Renal cortex interstitium (tissue), 15 donors: ENCODE measurements at places on chromosomes 6 and 20. TPM values are rescaled to one million over a fixed set of nuclear protein-coding genes. Genes with fewer than 3 reads are reported as not detected.

The DEFB132 gene
- polyA plus RNA-seq = not detected

The PTCRA gene
- polyA plus RNA-seq = not detected

The LAMA4 gene
- 101 TPM for polyA plus RNA-seq

The ZSCAN16 gene
- polyA plus RNA-seq = 11.0 TPM

The MUC21 gene
- not detected for polyA plus RNA-seq

The COL9A3 gene
- 20.8 TPM for polyA plus RNA-seq

The CTAGE9 gene
- polyA plus RNA-seq = not detected

The CD93 gene
- 41.0 TPM for polyA plus RNA-seq

The ITCH gene
- polyA plus RNA-seq = 51.3 TPM

The RWDD2A gene
- 6.5 TPM for polyA plus RNA-seq

The SEMG1 gene
- polyA plus RNA-seq = not detected

The DBNDD2 gene
- polyA plus RNA-seq = 24.3 TPM

The FOXF2 gene
- 0.24 TPM for polyA plus RNA-seq

The BCAS4 gene
- 5.5 TPM for polyA plus RNA-seq

The FLRT3 gene
- 178 TPM for polyA plus RNA-seq

The DLK2 gene
- 1.0 TPM for polyA plus RNA-seq

The GABRR1 gene
- polyA plus RNA-seq = 0.95 TPM

The OR12D3 gene
- not detected for polyA plus RNA-seq

The NHLRC1 gene
- 2.6 TPM for polyA plus RNA-seq

The LTB gene
- 2.3 TPM for polyA plus RNA-seq

The PTPN1 gene
- polyA plus RNA-seq = 32.8 TPM

The ANKRD6 gene
- 23.4 TPM for polyA plus RNA-seq

The ADISSP gene
- 28.4 TPM for polyA plus RNA-seq

The TRAPPC3L gene
- 0.30 TPM for polyA plus RNA-seq

The ZNF318 gene
- 28.5 TPM for polyA plus RNA-seq

The MEI4 gene
- 1.6 TPM for polyA plus RNA-seq

The TRIM10 gene
- polyA plus RNA-seq = 0.68 TPM

The MRPS26 gene
- polyA plus RNA-seq = 73.0 TPM

The PRR18 gene
- polyA plus RNA-seq = 0.27 TPM

The ABCF1 gene
- 72.5 TPM for polyA plus RNA-seq

The OVOL2 gene
- polyA plus RNA-seq = 1.2 TPM

The CMTR1 gene
- 46.6 TPM for polyA plus RNA-seq
